ENCODE measurements at places on chromosomes 2 and 18. TPM values are rescaled to one million over a fixed set of nuclear protein-coding genes. Genes with fewer than 3 reads are reported as not detected.

Gene ABHD3
- total RNA-seq = 14.4 TPM

Gene OR6B2
- total RNA-seq = not detected

Gene DOK1
- total RNA-seq = 17.6 TPM

Gene SEMA4F
- 9.5 TPM for total RNA-seq

Gene TGFBRAP1
- 30.7 TPM for total RNA-seq

Gene DSC2
- total RNA-seq = 4.3 TPM

Gene MBP
- 41.7 TPM for total RNA-seq

Gene ROCK2
- total RNA-seq = 85.8 TPM

Gene GCG
- not detected for total RNA-seq

Gene LRRC30
- not detected for total RNA-seq

Gene TUBA4B
- total RNA-seq = not detected

Gene PLCD4
- 8.3 TPM for total RNA-seq

Gene CYTIP
- 4.5 TPM for total RNA-seq

Gene CCBE1
- 1.8 TPM for total RNA-seq

Gene UPP2
- total RNA-seq = not detected

Gene MAP3K2
- 67.9 TPM for total RNA-seq

Gene RAPH1
- total RNA-seq = 86.8 TPM

Gene CYP27C1
- total RNA-seq = 0.35 TPM

Gene TBR1
- total RNA-seq = not detected

Gene PFN4
- total RNA-seq = not detected

Gene MAP3K20
- 79.6 TPM for total RNA-seq

Gene ANKRD44
- 93.4 TPM for total RNA-seq

Gene GPAT2
- total RNA-seq = 6.9 TPM

Gene EFEMP1
- total RNA-seq = 1,782 TPM

Gene LAMA3
- total RNA-seq = 30.1 TPM

Gene EFHD1
- total RNA-seq = 211 TPM

Gene NCKAP5
- 1.9 TPM for total RNA-seq

Gene SLC4A3
- 5.6 TPM for total RNA-seq

Gene PROKR1
- not detected for total RNA-seq

Gene GALNT3
- total RNA-seq = 3.5 TPM

Gene REG3G
- not detected for total RNA-seq

Gene PSMA8
- not detected for total RNA-seq

Gene EIF5B
- 44.1 TPM for total RNA-seq

Gene CFC1
- total RNA-seq = not detected

Gene UGT1A3
- total RNA-seq = not detected

Gene C2orf49
- total RNA-seq = 18.4 TPM

Gene CCDC85A
- 3.7 TPM for total RNA-seq

Gene SPP2
- total RNA-seq = not detected

Gene ALK
- total RNA-seq = not detected

Gene C2orf42
- 25.5 TPM for total RNA-seq

Gene EGR4
- total RNA-seq = not detected

Gene SPC25
- 1.1 TPM for total RNA-seq

Gene IL36B
- total RNA-seq = not detected

Gene SH3YL1
- total RNA-seq = 40.6 TPM

Gene DLGAP1
- total RNA-seq = 7.3 TPM

Gene GRHL1
- total RNA-seq = 9.5 TPM
